GM13976 (cell line): ENCODE measurements at places on chromosomes 7 and 10.
A peak's percentile ranks its signal among the peaks of the same experiment; 100 is the strongest.

- DNase-seq, result no peak
Measured at GRCh38 chr7:25726170-25726780, 425.7 kb upstream of the NFE2L3 start.

- no peak for DNase-seq
Measured at GRCh38 chr10:31456468-31456867, 137.5 kb downstream of the ZEB1 start.

DNA sequence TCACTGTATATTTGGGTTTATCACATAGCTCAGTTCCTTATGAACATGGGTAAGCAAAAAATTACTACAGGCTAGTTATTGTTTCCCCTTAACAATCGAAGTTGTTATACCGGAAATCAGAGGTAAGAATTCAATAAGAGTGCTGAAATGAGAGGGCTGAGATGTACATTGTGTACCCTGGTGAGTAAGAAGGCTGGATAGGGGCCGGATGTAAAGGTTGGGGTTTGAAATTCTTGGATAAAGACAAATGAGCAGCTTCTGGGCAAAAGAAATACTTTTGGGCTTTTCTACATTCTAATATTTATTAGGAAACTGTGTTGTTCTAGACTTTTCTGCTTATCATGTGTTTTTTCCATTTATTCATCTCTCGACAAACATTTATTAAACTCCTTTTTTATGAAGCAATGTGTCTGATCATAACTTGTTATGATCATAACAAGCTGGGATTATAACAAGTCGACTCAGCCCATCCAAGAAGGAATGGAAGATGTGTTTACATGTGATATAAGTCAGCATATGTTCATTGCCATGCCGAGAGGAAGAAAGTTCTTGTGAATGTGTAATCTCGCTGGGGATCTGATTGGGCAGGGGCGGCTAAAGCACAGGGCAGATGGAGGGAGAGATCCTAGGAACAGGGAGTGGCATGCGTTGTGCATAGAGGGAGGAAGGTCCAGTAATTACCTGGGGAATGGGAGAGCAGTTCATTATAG lies 155.3 kb downstream of the PLXDC2 start:
- DNase-seq, result no peak

DNA sequence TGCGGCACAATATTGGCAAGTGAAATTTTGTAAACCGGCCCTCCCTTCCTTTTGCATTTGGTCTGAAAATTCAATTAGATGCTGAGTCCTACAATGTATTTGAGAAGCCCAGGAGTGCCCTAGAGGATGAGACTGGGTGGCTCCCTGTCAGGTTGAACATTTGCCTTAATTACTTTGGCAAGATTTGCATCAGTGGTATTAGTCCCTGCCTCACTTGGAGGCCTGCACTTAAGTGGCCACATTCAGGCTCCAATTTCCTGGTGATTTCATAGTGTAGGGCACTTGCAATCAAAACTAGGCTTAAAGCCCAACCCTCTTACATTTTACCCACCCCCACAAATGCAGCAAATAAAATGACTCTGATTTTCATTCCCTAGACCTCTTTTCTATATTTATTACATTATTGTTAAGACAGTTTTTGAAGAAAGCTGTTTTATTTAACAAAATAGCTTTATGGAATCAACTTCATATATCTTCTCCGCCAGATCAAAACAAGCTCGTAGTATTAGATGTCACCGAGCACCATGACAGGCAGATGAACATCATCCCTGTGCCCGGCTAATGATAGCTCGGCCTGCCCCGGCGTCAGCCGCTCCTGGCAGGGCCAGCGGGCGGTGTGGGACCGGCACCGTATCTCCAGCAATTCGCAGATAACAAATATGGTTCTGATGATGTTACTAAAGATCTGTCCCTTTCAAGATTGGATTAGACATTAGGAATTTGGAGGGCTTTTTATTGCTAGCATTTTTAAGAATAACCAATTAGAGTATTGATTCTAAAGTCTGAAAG lies 73.6 kb downstream of the EGFR start:
- no peak for DNase-seq

DNA sequence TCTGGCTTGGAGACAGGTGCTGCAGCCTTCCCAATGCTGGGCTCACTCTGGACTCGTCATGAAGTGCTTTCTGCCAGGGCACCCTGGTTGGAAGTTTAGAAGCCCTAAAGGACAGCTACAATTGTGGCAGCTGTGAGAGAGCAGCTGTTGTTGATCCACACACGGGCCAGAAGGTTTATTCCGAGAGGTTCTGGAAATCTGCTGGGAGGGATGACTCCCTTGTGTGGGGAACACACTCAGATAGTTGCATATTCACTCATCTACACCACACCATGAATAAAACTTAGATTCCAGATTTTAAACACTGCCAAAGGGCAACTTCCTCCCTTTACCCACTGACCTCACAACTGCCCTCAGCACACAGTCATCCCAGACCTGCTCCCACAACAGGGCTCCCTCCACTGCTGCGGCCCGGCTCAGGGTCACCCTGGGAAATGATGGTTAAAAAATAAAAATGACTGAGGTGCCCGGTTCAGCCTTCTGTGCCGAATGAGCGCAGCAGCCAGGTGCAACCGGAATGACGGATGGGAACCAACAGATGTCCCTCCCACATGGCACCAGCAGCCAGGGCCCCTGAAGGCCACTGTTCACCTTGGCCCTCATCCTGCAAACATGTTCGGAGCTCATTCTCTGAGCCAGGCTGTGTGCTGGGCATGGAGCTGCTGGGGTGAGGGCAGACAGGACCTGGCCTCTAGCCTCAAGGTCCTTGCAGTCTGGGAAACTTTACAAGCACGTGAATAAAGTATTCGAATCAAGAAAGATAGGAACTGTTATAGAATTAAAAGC lies 40.2 kb downstream of the ASB13 start:
- DNase-seq, result no peak

- DNase-seq, result no peak
Measured at GRCh38 chr7:1531979-1532455, 1.5 kb downstream of the MAFK start.

DNA sequence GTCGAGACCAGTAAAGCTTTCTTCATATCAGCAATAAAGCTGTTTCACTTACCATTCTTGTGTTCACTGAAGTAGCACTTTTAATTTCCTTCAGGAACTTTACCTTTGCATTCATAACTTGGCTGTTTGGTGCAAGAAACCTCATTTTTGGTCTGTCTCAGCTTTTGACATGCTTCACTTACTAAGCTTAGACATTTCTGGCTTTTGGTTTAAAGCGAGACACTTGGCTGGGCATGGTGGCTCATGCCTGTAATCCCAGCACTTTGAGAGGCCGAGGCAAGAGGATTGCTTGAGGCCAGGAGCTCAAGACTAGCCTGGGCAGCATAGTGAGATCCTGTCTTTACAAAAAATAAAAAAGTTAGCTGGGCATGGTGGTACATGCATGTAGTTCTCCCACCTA lies 15.8 kb downstream of the PLEKHA1 start:
- DNase-seq, result no peak

GRCh38 chr10:92567952-92568600 lies 5.8 kb downstream of the IDE start:
- peak; percentile 55 for DNase-seq

- no peak for DNase-seq
Measured at GRCh38 chr7:6164491-6164890, 107.9 kb downstream of the CYTH3 start.

DNA sequence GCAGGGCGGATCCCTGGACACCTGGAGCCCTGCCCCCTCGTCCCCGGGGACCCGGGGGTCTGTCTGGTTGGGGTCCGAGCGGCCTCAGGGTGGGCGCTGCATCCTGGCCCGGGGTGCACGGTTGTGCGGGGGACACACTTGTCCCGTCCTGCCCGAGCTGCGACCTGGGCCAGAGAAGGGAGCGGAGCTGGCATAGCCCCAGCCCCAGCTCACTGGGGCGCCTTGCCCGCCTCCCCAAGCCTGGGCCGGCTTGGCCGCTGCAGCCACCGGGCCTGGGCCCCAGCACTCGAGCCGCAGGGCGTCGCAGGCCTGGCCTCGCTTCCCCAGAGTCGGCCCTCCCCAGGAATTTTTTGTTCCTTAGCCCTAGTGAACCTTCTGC lies 54.5 kb downstream of the GLRX3 start:
- DNase-seq, result no peak

DNA sequence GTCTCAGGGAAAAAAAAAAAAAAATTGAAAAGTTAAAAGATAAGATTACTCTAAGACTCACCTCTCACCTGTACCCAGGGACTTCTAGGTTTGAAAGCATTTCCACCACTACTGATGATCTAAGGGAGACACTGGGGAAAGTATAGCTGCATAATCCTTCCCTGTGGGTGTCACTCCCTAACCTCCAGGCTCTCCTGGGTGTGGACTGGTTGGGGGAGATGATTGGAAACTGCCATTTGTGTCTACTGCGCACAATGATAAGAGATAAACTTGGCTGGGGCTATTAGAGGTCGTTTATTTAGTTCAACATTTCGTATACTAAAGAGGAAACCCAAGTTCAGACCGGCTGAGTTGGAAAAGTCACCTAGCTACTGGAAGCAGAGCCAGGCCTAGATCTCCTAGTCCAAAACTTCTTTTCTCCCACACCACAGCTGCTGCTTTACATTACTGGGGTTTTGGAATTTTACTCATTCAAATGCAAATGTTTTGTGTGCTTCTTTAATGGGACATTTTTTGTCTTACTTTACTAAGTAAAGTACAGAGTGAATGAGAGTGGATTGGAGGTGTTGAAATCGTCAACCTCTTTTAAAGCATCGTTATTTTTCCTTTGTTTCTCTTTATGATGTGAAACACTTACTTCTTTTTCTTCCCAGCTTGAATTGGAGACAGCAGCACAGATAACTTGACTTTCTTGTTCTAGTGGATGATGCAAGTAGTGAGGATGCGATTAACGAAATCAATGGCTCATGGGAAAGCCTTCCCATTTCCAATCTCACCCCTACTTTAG lies 22.3 kb upstream of the SEC61G start:
- DNase-seq, result no peak

DNA sequence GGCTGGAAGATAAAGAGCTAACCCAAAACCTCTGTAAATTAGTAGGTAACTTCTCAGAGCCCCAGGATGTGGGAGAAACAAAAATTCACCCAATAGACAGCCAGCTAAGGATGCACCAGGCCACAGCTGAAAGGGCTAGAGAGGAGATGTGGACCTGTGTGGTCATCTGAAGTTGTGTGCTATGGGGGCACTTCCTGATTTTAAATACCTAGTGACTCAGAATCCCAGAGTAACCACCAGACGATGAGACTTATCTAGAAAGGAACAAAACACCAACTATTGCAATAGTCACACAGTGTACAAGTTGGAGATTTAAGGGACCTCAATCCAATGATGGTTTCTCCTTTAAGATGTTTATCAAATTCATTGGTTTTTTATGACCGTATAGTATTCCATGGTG lies 408.3 kb upstream of the ANKRD30A start:
- no peak for DNase-seq

DNA sequence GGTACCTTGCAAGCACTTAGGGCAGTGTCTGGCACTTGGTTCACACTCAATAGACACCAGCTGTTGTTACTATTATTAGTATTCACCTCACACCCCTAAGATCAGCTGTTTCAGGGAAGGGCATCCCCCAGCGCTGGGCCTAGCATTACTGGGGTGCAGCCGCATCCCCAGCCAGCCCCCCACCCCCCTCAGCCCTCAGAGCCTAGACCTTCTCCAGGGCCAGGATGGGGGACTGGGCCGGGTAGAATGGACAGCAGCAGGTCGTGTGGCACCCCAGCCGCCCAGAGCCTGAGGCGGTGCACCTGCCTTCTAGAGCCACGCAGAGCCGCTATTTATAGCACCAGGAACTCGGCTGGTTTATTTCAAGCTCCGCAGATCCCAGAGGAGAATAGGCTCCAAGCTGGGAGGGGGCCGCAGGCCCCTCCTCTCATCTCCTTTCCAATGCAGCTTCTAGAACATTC lies 60.5 kb downstream of the GTF2IRD1 start:
- no peak for DNase-seq

- DNase-seq, result no peak
Measured at GRCh38 chr7:96992192-96993005, 13.0 kb upstream of the DLX6 start.

- no peak for DNase-seq
Measured at GRCh38 chr10:15197276-15197675, 28.8 kb upstream of the NMT2 start.

DNA sequence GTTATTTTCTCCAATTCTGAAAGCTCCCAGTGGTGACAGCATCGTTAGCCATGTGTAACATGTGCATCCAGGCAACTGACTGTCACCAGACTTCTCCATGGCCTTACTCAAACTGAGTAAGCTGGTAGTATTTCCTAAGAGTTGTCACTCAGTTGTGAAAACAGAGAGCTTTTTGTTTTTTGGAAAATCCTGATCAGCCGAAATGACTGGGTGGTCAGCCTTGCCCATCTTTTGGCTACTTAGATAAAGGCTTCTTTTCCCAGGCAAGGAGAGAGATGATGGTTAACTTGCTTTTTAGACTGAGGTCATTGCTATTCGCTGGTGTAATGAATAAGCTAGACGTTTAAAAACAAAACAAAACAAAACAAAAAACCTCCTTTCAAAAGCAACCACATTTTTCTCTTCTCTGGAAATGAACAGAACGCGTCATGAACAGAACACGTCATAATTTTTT lies 159.5 kb upstream of the KLF14 start:
- no peak for DNase-seq

GRCh38 chr7:131931370-131931769 lies 374.9 kb upstream of the PODXL start:
- DNase-seq, result no peak

- DNase-seq, result no peak
Measured at GRCh38 chr10:95401704-95402469, 111.1 kb upstream of the PDLIM1 start.

DNA sequence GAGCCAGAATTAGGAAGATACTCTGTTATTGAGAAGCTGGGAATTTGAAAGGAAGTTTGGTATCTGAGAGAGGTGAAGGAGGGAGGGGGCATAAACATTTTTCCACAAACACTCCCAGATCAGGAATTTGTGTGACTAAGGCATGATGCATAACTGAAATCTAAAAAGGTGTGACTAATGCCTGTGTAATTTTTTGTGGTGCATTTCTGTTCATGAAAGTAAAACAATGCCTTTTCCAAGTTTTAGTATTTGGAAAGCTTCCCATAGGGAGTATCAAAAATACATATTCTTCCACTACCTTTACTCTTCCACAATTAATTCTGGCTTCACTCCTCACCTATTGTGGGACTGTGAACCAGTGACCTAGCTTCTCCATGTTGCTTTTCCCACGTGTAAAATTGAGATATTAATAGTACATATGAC lies 56.4 kb upstream of the CAV2 start:
- no peak for DNase-seq

DNA sequence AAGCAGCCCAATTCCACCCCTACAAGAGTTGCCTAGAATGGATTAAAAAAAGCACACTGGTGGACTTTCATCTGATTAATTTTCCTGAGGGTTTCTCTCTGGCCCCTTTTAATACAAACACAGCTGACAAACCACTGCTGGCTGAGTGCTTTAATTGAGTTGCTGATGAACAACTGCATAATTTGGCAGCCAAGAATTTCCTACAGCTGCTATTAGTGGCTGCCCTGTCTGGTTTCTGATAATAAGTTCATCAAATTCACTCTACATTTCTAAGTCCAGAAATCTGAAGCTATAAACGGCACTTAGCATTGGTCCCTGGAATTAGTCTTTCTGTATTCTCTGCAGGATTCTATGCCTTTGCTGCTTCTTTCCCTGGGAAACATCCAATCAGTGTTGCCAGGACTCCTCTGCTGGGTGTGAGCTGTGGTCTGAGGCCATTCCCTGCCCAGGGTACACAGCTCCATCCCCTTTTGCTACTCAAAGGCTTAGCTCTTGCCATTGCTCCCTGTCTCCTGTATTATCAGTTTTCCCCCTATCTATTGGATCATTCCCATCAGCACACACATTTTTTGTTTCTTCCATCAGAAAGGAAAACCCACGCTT lies 110.6 kb downstream of the LSM5 start:
- DNase-seq, result no peak

GRCh38 chr7:27950123-27950522 lies 210.2 kb downstream of the TAX1BP1 start:
- no peak for DNase-seq

GRCh38 chr10:12995425-12995861 lies 6.1 kb downstream of the CCDC3 start:
- no peak for DNase-seq
